ENCODE measurements at places on chromosomes 6 and 20. TPM values are rescaled to one million over a fixed set of nuclear protein-coding genes. Genes with fewer than 3 reads are reported as not detected.

- no peak for DNase-seq
These were observed 49.3 kb downstream of the GFOD1 start for GRCh38 chr6:13438126-13438525.

CDH26 gene
- total RNA-seq = 5.4 TPM

DNA sequence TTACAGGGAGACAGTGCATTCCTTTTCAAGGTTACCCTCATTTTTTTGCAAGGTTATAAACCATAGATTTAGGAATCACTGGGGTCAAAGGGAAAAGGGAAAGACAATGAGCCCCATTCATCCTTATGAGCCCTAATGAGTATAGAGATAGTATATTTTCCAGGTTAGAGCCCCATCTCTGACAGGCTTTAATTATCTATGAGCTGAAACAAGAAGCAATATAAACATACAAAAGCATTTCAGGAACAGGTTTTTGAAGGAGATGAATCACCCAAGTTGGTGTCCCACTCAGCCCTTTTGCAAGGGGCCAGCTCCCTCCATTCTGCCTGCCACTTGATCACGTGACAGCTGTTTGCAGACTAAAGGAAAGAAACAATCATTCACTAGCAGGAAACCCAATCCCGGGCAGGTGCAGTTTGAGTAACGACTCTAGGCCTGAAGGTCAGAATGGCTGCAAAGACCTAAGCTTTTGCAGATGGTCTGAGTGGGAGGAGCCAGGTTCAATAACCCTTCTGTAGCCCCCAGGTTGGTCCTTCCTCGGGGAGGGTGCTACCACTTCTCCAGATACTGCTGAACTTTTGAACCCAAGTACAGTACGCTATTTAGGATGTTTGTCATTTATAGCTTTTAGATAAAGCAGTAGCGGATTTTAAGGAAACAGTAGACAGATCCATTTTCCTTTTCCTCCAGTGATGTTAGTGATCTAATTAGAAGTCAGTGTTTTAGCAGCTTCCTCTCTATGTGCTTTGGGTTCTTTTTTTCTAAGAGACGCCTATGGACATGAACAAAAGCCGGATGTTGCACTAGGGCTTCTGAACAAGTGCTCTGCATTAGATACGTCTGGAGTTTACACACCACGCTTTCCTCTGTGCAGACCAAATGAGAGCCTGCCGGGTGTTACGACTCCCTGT is 253.2 kb downstream of the SOX4 start:
- peak; percentile 26 for DNase-seq

GRCh38 chr6:110270165-110270564 is 88.0 kb downstream of the METTL24 start:
- no peak for DNase-seq

DNA sequence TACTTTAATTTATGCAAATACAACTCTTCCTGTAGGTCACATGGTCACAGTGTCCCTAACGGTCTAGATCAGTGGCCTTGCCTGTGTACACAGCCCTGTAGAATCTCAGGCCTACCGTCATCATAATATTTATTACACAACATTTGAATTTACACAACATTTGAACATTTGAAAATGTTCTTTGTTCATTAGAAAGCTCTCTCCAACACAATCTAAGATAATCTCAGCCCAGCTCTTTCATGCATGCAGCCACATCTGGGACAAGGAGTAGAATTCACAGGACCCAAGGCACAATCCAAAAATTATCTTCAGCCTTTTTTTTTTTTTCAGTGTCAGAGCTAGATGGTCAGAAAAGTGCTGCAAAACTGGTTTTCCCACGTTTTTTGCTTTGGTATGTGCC is 892.8 kb downstream of the TFAP2A start:
- no peak for DNase-seq

DNA sequence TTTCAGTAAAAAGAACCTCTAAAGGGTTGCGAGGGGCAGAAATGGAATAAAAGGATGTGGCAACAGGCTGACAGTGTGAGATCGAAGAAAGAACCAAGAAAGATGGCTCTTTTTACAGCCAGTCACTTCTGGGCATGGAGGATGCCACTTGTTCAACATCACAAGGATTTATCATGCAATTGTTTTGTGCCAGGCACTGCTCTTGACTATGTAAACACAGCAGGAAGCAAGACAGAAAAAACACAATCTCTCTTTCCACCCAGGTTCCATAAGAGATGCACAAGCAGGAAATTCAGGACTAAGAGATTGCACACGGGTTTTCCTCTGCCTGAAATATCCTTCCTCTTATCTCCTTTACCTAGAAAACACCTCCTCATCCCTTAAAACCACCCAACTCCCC is 38.0 kb downstream of the FOXA2 start:
- DNase-seq = no peak

PTCRA gene
- not detected for total RNA-seq

GRCh38 chr6:145327586-145327985 is 407.7 kb downstream of the EPM2A start:
- DNase-seq = no peak

SAMD3 gene
- total RNA-seq = 1.0 TPM

COL9A1 gene
- 0.77 TPM for total RNA-seq

GRCh38 chr6:98769546-98769945 is 64.8 kb upstream of the POU3F2 start:
- peak; percentile 42 for DNase-seq

GRCh38 chr6:8065519-8065911 is 1.3 kb upstream of the BLOC1S5 start:
- no peak for DNase-seq

RAE1 gene
- 32.1 TPM for total RNA-seq

ATP6V1G2 gene
- 1.8 TPM for total RNA-seq

INSM1 gene
- total RNA-seq = not detected

DNA sequence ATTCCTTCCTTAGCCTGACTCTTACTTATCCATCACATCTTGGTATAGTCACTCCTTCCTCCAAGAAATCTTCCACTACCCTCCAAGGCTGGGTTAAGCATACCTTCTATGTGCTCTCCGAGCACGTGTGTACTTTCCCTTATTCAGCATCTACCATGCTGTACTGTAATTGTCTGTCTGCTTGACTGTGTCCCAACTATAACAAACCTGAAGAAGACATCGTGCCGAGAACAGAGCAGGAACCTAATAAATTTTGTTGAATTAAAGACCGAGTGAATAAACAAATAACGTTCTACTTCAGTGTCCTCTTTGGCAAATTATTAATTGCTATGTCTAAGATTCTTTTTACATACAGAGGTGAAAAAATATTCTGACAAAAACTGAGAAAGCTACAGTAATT is 35.8 kb downstream of the USP49 start:
- no peak for DNase-seq

- no peak for DNase-seq
These were observed 56.5 kb downstream of the UBE2V1 start for GRCh38 chr20:50056408-50056926.

COL19A1 gene
- 0.33 TPM for total RNA-seq

DNA sequence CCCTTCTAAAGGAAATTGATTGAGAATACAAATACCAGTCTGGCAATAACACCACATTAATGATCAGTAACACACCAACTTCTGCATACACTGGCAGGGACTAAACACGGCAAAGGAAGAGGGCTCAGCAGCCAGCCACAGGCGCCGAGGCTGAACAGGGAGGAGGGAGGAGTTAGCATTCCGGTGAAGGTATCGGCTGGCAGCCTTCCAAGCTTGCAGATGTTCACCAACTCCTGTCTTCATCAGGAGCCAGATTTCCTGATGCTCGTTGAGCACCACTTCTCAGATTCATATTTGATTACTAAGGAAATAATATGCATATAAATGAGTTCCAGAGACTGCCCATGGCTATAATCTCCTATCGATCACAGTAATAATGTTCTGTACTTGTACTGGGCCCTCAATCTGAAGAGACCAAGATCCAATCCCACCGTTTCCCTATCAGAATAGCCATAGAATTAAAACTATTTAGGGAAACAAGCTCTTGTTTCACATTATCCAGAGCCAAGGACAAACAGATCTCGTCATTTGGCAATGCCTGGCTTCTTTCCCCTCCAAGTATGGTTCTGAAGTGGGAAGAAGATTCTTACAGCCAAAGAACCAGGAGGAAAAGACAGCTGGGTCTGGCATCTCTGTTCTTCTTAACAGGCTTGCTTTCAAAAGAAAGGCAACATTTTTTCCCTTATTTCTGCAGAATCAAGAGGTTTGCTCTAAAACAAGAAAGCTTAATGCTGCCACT is 42.2 kb downstream of the GFOD1 start:
- no peak for DNase-seq

DNA sequence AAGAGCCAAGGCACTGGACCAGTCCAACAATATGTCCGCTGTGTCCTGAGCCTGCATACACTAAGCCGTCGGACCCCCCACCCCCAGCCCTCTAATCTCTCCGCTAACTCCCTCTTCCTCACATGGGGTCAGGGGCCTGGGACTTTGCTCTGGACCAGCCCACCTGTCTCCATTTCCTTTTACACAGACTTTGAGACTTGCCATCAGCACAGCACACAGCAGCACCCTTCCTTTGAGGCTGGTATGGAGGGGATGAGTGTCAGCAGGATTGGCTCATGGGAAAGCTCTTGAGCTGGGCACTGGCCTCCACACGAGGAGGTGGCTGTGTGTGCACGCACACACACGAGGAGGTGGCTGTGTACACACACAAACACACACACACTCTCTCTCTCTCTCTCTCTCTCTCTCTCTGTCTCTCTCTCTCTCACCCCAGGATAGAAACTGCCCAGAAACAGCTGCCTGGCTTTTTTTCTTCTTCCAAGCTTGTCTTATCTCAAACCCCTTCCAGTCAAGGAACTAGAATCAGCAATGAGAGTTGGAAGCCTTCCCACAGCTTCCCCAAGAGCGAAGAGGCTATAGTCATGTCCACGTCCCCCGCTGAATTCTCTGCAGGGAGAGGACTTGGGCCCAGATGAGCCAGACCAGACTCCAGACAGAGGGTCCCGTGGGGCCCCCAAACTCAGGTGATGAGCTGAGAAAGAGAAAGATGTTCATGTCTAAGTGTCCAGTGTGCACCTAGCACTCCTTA is 18.6 kb downstream of the SLC9A8 start:
- DNase-seq = no peak

DNA sequence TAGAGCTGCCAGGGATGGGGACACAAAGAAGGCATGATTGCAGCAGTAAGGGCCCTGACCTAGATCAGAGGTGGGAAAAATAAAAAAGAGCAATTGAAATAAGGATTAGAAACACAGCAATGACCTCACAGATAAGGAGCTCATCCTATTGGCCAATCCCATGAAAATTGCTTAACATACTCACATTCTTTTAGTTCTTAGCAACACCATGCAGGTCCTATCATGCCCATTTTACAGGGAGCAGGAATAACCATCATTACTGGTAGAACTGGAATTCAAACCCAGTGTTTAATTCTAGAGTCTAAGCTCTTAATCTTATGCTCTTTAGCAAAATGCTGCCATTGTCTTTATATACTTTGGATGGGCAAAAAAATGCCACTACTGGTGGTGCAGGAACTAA is 267.7 kb downstream of the RNF144B start:
- no peak for DNase-seq

- DNase-seq = no peak
These were observed 143.2 kb downstream of the CEBPB start for GRCh38 chr20:50333812-50334211.

HSPA1A gene
- total RNA-seq = 27.2 TPM

- no peak for DNase-seq
These were observed 782 bp downstream of the TRMT11 start for GRCh38 chr6:125987026-125987617.

DNA sequence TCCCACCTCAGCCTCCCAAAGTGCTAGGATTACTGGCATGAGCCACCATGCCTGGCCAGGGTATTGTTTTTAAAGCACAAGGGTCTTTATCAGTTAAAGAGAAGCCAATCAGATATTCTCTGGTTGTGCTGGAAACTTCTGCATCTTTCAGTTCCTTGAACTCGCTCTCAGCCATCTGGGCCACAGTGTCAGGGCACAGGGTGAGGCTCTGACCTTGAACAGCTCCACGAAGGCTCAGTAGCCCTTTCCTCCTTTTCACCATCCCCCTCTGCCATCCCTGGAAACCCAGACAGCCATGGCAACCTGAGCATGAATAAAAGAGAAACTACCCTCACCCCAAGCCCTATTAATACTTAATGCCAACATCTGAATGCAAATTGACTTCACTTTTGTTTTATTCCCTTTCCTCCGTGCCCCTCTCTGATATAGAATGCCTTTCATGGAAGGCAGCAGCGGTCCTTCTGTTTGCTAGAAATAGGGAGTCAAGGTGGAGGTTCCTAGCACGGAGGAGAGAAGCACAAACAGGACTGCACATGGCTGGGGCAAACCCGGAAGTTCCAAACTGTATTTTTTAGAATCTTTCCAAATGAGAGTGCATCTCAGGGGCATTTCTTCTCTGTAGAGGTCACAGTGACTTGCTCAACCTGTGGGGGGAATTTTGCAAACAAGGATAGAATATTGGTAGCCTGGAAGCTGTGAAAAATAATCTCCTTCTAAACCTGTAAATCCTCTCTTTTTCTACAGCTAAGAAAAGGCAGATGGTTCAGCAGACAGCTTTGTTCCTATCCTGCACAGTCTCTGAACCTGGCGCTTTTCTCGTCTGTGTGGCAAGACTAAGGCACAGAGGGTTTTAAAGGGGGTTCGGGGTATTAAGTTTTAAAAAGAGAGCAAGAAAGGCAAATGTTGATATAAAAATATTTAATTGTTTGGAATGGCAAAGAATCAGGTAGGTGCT is 176.4 kb upstream of the RREB1 start:
- DNase-seq = no peak

GRCh38 chr20:62009322-62009721 is 56.4 kb downstream of the TAF4 start:
- DNase-seq = no peak

- DNase-seq = peak; percentile 50
These were observed 1.2 kb downstream of the TRIB3 start for GRCh38 chr20:381581-382290.

DNA sequence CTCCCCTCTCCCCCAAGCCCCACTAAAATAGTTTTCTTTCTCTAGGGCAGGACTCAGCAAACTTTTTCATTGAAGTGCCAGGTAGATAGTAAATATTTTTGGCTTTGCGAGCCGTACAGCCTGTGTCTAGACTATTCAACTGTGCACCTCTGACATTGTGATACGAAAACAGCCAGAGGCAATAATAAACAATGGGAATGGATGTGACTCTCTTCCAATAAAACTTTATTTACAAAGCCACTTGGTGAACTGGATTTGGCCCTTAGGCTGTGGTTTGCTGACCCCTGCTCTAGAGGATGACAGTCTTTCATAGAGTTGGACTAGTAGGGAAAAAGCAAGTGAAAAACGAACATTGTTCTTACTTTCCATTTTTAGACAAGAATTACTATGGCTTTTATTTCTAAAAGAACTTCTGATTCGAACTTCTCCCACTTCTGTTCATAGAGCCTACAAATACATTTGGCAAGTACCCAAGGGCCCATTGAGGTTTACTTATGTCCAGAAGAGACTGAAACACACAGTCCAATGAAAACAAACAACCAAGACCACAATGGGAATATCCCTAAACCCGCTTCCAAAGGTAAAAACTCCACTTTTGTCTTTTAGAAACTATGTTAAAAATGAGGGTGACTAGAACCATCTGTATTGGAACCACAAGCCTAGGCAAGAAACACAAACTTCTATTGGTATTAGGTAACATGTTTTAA is 46.4 kb upstream of the CDKAL1 start:
- no peak for DNase-seq

TCP11 gene
- total RNA-seq = 0.18 TPM
